ENCODE measurements at places on chromosomes 5 and 9.

DNA sequence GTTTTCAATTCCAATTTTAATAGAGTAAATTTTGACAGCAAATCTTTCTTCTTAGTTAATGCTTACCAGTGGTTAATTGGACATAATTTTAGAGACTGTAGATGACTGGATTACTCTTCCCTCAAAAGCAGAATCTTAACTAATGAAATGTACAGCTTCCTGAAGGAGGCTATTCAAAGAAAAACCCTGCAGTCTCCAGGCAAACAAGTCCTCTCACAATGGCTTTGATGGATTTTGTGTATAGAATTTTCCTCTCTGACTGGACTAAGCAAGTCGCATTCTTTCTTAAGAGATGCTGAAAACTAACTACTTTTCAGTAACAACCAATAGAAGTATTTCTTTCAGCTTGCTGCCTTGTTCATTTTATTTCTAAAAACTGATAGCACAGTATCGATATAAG, 35.7 kb upstream of the TMED7 start:
- no peak for DNase-seq

DNA sequence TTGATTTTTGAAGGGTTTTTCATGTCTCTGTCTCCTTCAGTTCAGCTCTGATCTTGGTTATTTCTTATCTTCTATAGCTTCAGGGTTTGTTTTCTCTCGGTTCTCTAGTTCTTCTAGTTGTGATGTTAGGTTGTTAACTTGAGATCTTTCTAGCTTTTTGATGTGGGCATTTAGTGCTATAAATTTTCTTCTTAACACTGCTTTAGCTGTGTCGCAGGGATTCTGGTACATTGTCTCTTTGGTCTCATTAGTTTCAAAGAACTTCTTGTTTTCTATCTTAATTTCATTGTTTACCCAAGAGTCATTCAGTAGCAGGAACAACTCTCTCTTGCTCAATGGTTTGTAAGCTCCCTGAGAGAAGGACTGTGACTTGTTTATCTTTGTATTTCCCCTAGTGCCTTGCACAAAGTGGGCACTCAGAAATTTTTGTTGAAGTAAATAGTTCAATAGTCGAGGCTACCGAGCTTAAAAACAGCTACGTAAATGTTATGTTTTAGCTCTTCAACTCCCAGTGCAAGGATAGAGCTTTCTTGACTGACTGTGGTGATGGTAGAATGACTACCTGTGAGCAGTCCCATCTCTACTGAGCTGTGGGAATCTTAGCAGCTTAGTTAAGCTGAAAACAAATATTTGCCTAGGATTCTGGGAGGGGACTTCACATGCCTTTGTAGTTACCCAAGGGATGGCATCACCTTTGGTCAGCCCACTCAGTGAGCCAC, 225.8 kb upstream of the ELL2 start:
- DNase-seq = peak; percentile 36

- DNase-seq = no peak
Observed at GRCh38 chr9:95935861-95936578, 60.5 kb downstream of the ERCC6L2 start.

- DNase-seq = no peak
Observed at GRCh38 chr9:132228062-132228461, 66.2 kb downstream of the NTNG2 start.

DNA sequence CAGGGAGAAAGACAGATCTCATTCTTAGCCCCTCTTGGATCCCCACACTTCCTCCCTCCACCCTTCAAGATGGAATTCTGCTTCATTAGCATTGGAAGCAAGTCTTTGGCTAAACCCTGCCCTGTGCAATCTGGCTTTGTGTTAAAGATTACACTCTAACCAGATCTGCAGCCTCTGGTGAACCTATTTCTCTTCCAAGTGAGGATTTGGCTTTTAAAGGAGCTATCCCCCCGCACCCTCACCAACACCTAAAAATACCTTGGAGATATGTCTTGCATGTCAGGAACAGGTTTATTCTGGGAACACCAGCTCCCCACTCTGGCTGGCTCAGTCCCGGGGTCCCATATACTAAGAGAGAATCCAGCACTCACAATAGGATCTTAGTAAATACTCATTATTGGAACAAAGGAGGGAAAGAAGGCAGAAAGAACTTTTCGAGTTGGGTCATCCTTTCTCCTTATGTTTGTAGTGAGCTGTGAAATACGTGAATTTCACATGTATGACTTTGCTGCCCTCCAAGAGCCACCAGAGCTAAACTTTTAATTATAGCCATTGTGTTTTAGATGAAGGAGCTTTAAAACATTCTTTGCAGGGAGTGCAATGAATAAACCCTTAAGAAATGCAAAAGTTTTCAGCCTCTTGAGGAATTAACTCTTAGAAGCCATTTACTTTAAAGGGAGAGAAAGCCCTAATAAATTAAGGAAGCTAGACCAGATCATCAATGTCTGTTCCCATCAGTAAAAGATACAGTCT, 53.7 kb upstream of the HRH2 start:
- no peak for DNase-seq

DNA sequence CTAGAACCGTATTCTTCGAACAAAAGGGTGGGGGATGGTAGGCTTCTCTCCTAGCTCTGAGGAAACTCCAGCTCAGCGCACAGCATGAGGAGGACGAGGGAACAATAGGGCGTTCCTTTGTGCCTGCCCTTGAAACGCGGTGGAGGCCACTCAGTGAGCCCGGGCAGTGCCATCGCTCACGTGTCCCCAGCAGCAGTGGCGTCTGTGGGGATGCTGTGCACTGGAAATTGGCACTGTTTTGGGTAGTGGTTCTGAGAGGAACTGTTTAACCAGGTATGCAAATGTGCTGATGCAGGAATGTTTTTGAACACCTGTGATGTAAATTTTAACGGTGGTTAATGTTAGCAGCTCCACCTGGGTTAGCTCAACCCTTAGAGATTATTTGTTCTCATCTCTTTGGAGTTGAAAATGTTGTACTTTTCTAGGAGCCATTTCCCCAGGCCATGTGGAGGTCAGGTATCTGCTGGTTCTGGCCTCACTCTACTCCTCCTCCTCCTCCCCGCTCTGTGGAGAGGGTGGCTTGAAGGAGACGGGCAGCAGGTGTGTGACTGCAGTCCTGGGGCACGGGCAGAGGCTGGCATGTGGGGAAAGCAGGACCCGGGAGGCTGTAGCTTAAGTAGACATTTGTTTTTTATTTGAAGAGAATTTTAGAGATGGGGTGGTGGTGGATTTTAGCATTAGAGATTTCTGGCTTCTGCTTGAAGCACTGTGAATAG, 48.3 kb downstream of the EHMT1 start:
- DNase-seq = no peak

- DNase-seq = peak; percentile 57
Observed at GRCh38 chr5:122775550-122776542, 966 bp downstream of the SNX2 start.

GRCh38 chr5:115243412-115243811, 19.3 kb downstream of the PGGT1B start:
- peak; percentile 10 for DNase-seq

- no peak for DNase-seq
Observed at GRCh38 chr5:101878190-101878589, 417.9 kb downstream of the SLCO4C1 start.

- no peak for DNase-seq
Observed at GRCh38 chr5:144156767-144157171, 13.7 kb downstream of the YIPF5 start.

GRCh38 chr5:96772542-96772941, 35.2 kb downstream of the ERAP1 start:
- no peak for DNase-seq

DNA sequence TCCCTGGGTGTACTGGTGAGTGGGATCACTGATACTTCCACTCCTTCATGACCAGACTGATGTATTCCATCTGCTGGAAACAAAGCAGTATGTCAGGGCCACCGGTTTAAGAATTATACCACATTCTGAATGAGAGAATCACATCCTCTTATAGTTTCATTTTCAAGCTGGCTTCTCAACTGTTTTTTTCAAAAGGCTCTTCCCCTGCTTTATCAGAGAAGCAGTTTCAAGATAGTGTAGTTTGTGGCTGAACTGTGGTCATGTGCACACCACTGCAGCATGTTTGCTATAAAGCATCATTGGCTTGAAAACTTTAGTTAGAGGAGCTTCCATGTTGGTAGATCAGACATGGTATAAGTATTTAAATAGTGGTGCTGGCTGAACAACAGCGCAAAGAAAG, 450.5 kb upstream of the CDH10 start:
- no peak for DNase-seq

DNA sequence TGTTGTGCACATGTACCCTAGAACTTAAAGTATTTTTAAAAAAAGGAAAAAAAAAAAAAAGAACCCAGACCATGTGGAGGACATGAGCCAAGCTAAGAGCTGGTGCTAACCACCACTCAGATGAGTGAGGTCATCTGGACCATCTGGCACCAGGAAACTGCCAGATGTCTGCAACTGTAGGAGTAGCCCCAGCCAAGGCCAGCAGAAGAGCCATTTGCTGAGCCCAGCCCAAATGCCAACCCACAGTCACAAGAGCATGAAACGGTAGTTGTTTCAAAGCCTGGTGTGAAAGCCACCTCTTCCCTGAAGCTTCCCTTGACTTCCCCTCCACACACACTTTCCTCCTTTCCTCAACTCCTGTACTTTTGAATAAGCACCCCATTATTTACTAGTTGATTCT, 69.2 kb upstream of the FCN1 start:
- no peak for DNase-seq

GRCh38 chr9:12414514-12414913, 278.7 kb upstream of the TYRP1 start:
- DNase-seq = no peak

DNA sequence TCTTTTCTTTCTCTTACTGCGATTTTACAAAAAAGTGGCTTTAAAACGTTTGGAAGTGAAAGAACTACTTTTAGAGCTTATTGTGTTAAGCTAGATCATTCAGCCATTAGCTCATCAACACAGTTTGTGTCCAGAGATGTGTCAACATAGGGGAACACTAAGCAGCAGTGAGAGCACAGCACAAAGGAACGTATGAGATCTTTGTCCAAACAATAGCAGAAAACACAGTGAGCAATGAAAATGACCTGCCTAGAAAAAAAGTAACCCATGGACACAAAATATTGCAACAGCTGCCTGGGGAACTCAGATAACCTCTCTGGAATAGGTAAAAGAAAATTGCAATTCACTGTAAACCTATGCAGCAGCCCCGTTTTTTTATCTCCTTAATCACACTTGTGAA, 372.5 kb downstream of the ARHGEF28 start:
- no peak for DNase-seq

GRCh38 chr9:113598451-113598850, 134.9 kb downstream of the RGS3 start:
- DNase-seq = peak; percentile 43

DNA sequence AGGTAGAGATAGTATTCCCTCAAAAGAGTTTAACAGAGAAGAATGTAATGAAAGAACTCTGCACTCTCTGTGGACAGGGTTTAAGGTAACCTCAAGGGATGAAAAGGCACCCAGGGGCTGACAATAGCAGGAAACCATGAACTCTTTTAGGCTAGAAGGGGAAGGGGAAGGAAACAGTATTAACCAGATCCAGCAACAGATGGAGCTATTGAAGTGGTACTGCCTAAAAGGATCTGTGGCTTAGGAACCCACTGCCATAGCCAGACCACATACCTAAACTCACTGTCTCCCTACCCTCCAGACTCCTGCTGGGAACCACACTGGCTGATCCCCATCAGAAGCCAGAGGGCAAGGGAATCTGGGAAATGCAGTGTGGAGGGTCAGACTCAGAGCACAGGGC, 35.5 kb downstream of the PLGRKT start:
- DNase-seq = no peak

DNA sequence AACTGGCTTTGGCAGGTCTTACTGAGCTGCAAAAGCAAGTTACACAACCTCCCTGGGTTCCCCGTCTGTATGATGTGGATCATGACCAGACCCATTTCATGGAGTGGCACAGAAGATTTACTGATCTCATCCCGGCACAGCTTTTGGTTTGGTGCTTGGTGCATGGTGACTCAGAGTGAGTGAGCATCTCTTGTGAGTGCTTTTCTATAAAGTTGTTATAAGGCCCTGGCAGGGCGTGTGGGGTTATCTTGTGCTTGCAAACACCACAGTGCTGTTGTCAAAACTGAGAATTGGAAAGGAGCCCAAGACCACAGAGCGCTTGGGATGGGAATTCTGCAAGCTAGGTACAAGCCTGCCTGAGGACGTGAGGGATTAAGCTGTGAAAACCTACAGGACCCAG, 425.2 kb downstream of the GADD45G start:
- peak; percentile 32 for DNase-seq

DNA sequence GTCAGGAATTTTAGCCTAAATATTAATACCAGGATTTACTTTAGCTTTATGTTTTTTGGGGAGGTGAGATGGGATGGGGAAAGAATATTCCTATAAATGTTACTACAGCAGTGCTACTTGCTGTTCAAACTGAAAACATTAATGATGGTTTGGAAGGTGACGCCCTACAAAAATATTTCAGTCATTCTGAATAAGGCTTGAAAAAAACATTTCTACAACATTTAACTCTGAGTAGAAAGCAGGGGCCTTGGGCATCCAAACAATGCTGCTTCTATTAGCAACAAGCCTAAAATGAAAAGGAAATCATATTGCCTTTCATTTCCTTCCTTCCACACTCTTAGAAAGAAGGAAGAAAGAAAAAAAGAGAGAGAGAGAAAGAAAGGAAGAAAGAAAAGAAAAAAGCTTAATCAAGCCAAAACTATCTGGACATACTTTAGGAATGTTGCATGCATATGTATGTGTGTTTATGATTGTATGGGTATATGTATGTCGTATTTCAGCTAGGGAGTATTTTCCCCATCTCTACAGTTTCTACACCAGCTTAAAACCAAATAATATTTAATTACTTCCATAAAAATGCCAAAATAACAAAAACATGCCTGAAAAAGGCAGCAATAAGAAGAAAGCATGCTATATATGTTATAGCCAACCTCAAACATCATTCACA, 16.3 kb upstream of the DAB2 start:
- no peak for DNase-seq

- no peak for DNase-seq
Observed at GRCh38 chr5:143567583-143568504, 164.4 kb upstream of the NR3C1 start.

DNA sequence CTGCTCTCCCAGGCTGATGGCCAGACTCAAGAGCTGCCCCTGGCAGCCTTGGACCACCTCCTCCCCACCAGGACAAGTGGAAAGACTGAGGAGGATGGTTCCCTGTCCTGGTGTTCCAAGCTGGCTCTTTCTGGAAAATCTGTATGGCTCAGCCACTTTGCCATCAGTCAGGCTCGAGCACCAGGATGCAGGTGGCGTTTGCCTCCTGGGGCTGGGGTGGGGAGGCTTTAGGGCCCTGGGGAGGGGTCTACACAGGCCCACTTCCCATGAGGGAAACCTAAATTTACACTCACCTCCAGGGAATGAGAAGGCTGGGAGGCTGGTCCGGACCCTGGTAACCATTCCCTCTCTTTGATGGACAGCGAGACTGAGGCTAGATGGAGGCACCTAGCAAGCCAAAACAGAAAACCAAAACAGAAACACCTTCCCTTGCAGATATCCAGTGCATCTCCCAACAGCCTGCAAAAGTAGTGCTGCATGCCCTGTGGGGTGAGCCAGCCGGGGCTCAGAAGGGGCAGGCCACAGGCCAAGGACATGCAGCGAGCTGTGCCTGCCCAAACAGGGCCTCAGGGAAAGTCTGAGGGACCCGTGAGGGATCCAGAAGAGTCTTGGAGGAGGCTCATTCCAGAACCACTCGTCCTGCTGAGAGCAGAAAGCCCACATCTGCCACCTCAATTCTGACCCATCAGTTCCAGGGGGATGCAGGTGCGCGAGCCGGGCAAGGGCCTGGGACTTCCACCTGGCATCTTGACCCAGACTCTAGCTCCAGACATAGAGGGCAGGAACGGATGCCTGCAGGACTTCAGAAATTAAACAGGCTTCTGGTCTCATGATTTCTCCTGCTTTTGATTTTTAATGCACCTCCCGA, 5.4 kb upstream of the CSF2 start:
- no peak for DNase-seq

Measured in mesenchymal stem cell (in vitro differentiated cells and primary cell).